Testis (tissue), 5 donors: ENCODE measurements at places on chromosomes 7 and 10. TPM values are rescaled to one million over a fixed set of nuclear protein-coding genes. Genes with fewer than 3 reads are reported as not detected.
A peak's percentile ranks its signal among the peaks of the same experiment; 100 is the strongest.

SEC61A2 gene
- total RNA-seq: 28.6 TPM

SLC26A5 gene
- 1.7 TPM for total RNA-seq

PPP1R3A gene
- total RNA-seq: 0.24 TPM

PLXDC2 gene
- 53.6 TPM for total RNA-seq

- H3K4me3 ChIP-seq: no peak overlapping the region
- peaks cover 7% of the 10 kb centered on the region for H3K4me1 ChIP-seq
- no peak overlapping the region for H3K27ac ChIP-seq
- H3K27me3 ChIP-seq: no peaks in the 10 kb centered on the region
Observed at GRCh38 chr7:43585562-43585961, 2.7 kb downstream of the STK17A start.

DNA sequence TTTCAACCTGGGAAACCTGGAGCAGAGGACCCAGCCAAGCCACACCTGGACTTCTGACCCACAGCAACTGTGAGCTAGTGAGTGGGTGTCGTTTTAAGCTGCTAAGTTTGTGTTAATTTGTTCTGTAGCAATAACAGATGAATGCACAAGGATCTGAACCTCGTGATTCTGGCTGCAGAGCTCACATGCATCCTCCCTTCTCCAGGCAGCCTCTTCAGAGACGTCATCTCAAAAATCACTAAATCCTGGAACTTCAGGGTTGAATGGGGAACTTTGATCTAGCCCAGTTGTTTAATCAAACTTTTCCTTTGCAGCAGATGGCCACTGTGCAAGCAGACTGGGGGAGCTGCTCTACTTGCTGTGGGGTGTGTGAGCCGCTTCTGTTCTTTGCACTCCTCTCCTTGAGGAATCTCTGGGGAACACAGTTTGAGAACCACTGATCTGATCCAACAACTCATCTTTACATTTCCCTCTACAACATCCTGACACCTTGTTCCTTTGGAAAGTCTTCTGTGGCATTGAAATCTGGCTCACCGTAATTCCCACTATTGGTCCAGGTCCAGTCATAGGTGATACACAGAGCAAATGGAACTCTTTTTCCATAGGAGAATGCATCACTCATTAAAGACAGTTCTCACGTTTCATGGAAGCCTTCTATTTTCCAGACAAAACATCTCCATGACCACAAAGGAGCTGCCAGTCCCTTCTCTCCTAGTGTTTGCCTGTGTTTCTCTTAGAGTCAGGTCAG, 90.3 kb downstream of the CHN2 start:
- H3K27me3 ChIP-seq: no peaks in the 10 kb centered on the region
- no peaks in the 10 kb centered on the region for H3K36me3 ChIP-seq
- DNase-seq: no peak
- H3K4me1 ChIP-seq: no peaks in the 10 kb centered on the region

DNA sequence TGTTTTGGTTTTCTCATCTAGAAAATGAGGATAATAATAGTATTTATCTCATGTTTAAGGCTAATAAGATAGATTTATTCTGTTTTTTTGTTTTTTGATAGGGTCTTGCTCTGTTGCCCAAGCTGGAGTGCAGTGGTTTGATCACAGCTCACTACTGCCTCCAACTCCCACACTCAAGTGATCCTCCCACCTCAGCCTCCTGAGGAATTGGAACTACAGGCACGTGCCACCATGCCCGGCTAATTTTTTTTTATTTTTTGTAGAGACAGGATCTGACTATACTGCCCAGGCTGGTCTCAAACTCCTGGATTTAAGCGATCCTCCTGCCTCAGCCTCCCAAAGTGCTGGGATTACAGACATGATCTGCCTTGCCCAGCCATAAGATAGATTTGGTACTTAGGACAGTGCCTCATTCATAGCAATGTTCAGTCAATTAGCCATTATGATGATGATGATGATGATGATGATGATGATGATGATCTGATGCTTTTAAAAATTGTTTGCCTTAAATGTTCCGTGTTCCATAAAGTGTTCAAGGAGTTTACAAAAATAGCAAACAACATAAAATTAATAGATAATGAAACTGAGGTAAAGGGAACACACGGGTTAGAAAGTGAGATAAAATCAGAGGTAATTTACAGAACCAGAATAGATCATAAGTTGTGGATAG, 4.6 kb downstream of the WIPF3 start:
- no peaks in the 10 kb centered on the region for H3K27me3 ChIP-seq
- peak overlapping the region; percentile 92 for H3K27ac ChIP-seq
- H3K36me3 ChIP-seq: no peaks in the 10 kb centered on the region
- DNase-seq: peak; percentile 58

DNA sequence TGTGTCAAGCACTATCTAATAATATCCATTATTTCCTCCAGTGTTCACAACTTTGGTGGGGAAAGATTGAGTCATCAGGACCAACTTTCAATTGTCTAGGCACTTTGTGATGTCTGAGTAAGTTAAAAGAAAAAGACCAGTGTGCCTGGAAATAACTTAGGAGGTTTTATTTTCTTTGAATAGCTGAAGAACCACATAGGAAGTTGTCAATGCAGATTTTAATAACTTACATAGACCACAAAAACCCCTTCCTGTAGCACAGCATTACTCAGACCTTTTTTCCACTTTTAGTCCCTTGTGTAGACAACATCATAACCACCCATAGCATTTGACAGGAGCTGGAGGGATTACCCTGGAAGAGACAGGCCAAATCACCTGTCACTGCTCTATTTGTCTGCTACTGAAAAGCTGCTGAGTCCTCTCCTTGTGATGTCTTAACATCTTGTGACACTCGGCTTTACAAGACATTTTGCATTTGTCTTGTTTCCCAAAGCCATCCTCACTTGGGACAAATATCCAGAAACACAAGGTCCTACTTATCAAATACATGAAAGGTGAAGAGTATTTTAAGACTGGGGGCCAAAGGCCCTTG, 241.5 kb upstream of the PTER start:
- H3K36me3 ChIP-seq: no peaks in the 10 kb centered on the region
- no peaks in the 10 kb centered on the region for H3K4me1 ChIP-seq
- no peak for DNase-seq
- H3K27me3 ChIP-seq: no peaks in the 10 kb centered on the region

GRCh38 chr10:26488344-26488743, 50.2 kb downstream of the APBB1IP start:
- no peak overlapping the region for H3K27ac ChIP-seq
- no peak for DNase-seq
- H3K4me3 ChIP-seq: no peak overlapping the region
- no peaks in the 10 kb centered on the region for H3K27me3 ChIP-seq
- H3K4me1 ChIP-seq: no peaks in the 10 kb centered on the region

DNA sequence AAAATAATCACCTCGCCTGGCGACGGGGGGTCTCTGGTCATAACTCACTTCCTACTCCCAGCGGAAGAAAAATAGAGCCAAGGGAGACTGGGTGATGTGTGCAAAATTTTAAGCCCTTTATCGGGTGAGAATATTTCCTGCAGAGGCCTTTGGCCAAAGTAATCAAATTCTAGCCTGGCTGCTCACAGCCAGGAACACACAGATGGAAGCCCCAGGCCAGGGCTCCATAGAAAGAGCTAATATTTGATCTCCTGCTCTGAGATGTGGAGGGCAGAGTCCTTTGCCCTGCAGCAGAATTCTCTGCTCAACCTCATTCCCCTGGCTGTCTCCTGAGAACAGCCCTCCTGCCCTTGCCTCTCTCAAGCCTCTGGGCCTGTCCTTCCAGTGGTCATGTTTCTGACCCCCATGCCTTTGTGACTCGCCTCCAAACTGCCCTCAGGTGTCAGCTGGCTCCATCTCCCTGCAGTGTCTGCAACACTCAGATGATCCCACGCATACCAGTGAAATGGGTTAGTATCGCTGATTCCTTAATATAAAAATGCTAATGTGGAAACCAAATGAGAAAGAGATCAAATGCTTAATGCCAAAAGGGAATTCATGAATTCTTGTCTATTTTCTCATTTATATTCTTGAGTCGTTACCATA, 34.5 kb downstream of the FRMD4A start:
- no peak overlapping the region for H3K27ac ChIP-seq
- no peaks in the 10 kb centered on the region for H3K4me1 ChIP-seq
- no peaks in the 10 kb centered on the region for H3K36me3 ChIP-seq
- H3K4me3 ChIP-seq: no peak overlapping the region
- no peak for DNase-seq
- no peaks in the 10 kb centered on the region for H3K27me3 ChIP-seq

DNA sequence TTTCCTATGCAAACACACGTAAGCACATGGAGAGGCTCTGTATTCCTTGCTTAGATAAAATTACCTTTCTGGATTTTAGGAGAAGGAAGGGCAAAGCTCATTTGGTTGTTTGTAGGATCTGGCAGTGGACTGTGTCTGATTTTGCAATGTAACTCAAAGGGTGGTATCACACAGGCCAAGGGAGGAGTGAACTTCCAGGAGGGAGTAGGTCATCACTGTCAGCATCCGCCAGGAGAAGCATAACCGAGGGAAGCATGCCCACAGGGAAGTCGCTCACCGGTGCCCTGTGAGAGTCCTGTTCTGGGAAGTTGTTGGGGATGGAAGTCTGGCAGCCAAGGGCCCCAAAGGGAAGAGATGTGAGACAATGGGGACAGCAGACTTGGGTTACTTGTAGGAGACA, 74.4 kb downstream of the CFAP58 start:
- no peaks in the 10 kb centered on the region for H3K36me3 ChIP-seq
- H3K4me3 ChIP-seq: no peak overlapping the region
- H3K4me1 ChIP-seq: no peaks in the 10 kb centered on the region
- no peak overlapping the region for H3K27ac ChIP-seq
- no peak for DNase-seq

DNA sequence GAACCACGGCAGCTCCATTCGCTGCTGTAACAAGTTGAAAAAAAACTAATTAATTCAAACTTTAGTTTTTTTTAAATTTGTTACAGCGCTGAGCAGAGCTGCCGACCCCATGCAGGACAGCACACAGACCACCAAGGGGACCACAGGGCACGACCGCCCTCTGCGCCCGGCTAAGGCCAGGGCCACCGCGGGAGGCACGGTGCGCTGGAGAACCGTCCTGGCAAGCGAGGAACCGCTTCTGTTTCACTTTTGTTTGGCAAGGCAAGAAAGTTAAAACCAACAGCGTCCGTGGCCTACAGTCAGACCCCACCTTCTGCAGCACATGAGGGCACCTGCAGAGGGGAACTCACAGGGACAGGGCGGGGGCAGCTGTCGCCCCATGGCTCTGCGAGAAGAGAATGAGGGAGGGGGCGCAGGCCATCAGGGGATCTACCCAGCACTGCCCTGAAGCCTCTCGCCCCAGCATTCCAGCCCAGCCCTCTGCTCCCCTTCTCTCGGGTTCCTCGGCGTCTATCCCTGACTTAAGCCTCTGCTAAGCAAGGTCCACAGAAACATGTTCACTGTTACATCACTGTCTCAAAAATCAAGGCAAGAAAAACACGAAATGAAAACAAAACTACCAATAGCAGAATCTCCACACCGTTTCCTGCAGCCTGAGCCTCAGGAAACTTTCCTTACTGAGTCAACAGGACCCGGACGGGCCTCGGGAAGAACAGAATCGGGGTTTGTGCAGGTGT, 204.4 kb downstream of the DIP2C start:
- H3K36me3 ChIP-seq: no peaks in the 10 kb centered on the region
- peak overlapping the region; percentile 21 for H3K27ac ChIP-seq
- no peak for DNase-seq
- H3K27me3 ChIP-seq: no peaks in the 10 kb centered on the region
- peaks cover 28% of the 10 kb centered on the region for H3K4me1 ChIP-seq
- peak overlapping the region; percentile 2 for H3K4me3 ChIP-seq

GRCh38 chr10:15084502-15084922, 4.1 kb downstream of the ACBD7 start:
- H3K27ac ChIP-seq: peak overlapping the region; percentile 39
- peak; percentile 90 for DNase-seq
- no peaks in the 10 kb centered on the region for H3K27me3 ChIP-seq
- peaks cover 4% of the 10 kb centered on the region for H3K4me1 ChIP-seq
- no peaks in the 10 kb centered on the region for H3K36me3 ChIP-seq
- H3K4me3 ChIP-seq: peak overlapping the region; percentile 47

DNA sequence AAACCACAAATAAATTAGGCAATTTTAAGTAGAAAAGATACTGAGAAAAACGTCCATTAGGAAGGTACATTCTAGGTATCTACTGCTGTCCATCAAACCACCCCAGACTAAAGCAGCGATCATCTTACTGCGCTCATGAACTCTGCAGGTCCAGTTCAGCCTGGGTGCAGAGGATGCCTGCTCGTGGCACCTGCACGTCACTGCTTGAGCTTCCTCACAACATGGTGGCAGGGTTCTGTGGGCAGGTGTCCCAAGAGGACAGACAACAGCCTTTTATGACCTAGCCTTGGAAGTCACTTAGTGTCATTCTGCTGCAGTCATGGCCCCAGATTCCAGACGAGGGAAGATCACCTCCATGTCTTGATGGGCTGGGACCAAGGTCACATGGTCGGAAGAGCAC, 93.4 kb downstream of the MICALL2 start:
- H3K4me1 ChIP-seq: no peaks in the 10 kb centered on the region
- no peak overlapping the region for H3K4me3 ChIP-seq
- no peaks in the 10 kb centered on the region for H3K27me3 ChIP-seq
- H3K36me3 ChIP-seq: no peaks in the 10 kb centered on the region
